ENCODE measurements at places on chromosomes 12 and 14. TPM values are rescaled to one million over a fixed set of nuclear protein-coding genes. Genes with fewer than 3 reads are reported as not detected.

DNA sequence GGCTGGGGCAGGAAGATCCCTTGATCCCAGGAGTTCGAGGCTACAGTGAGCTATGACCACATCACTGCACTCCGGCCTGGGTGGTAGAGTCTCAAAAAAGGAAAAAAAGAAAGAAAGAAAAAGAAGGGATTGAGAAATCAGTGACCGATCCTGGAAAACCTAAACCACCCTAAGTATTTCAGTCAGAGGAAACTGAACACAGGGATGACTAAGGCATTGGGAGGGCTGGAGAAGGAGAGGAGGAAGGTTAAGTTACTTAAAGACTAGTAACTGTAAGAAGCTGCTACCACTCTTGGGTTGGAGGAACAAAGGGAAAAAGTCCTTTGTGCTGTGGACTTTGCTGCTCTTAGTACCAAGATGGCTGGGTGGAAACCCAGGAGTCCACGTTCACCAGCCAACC, 10.6 kb downstream of the HHIPL1 start:
- ATAC-seq: no peak

NTN4 gene
- total RNA-seq: 5.8 TPM

DNA sequence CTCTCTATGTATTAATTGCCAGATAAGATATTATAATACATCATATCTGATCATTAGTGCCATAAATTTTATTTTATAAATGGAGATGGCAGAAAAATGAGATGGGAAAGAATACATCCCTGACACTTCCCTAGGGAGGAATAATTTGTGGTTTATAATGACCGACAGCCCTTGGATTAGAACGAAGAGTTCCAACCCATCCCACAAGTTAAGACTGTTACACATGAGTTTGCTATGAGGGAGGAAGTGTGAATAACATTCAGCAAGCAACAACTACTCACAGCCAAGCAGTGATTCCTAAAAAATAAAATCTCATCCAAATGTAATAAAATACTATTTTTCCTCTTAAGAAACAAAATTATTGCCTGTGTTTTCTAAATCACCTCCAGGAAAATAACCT, 299.0 kb downstream of the CCDC91 start:
- no peak for ATAC-seq

- no peak for ATAC-seq
Measured at GRCh38 chr12:77549383-77550128, 281.1 kb upstream of the NAV3 start.

- no peak for ATAC-seq
Measured at GRCh38 chr12:94244165-94245133, 96.1 kb downstream of the PLXNC1 start.

DNA sequence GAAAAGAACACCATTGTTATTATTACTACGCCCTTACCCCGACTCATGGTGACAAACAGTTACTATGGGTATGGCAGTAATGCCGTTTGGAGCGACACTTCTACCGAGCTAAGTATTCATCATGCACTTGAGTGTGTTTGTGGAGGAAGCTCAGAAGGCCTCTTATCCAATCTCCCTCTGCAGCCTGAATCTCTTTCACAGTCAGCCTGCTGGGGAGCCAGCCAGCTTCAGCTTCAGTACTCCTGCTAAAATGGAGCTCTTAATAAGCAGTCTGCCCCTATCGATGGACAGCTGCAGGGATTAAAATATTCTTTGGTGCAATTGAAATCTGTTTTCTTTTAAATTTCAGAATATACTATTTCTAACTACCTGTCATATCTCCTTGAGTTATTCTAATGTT, 24.7 kb upstream of the ATP5MC2 start:
- ATAC-seq: no peak

DNA sequence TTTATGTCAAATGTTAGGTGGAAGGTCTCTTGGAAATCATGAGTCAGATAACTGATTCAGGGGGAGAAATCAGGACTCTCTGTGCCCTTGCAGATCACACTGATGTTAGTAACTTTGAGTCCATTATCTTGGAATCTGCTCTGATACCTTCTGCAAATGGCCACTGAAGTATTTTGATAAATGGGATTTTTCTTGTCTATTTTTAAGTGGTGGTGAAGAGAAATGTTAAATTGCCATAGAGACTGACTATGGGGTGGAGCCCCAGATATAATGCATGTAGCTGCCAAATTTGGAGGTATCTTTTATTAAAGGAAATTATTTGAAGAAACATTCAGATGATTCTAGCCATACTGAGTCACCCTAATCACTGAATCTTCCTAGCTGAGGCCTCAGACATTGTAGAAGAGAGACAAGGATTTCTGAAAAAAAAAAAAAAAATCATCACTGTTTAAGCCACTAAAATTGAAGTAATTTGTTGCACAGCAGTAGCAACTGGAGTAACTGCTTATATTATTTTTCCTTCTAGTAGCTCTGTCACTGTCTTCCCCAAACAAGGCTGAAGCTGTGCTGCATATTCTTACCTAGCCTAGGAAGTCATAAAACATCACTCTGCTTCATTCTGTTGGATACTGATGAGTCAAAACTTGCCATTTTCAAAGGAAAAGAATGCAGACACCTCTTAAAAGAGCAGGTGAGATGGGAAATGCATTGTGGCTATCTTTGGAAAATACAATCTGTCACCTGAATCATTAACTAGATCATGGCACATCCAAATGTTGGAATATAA, 36.0 kb upstream of the CLEC14A start:
- ATAC-seq: no peak

DNA sequence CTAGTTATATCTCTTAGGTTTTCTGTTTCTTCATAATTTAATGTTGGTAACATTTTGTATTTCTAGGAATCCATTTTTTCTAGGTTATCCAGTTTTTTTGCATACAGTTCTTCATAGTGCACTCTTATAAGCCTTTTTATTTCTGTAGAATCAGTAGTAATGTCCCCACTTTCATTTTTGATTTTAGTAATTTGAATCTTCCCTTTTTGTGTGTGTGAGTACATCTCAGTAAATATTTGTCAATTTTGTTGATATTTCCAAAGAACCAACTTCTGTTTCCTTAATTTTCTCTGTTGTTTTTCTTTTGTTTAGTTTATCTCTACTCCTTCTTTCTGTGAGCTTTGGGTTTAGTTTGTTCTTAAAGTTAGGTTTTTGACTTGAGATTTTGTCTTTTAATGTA, 507.3 kb upstream of the RGS6 start:
- ATAC-seq: no peak

IL22 gene
- not detected for total RNA-seq

DNA sequence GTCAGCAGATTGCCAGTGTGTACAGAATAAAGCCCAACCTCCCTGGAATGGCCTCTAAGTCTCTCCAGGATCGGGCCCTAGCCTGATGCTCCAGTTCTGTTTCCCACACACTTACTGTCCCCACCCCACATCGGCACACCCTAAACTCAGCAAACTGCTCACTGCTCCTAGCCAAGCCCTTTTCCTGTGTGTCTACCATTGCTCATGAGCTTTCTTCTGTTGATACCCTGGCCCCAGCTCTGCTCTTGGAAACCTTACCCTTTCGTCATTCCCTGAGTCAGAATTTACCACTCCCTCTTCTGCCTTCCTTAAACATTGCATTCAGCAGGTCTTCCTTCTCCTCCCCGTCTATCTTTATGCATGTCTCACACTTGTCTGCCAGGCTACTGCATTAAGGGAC, 158.9 kb downstream of the TMX1 start:
- ATAC-seq: no peak

NEUROD4 gene
- total RNA-seq: 26.4 TPM

- no peak for ATAC-seq
Measured at GRCh38 chr14:82889701-82890100, 1356.0 kb upstream of the SEL1L start.

- peak; percentile 60 for ATAC-seq
Measured at GRCh38 chr12:58871556-58871955, 48.7 kb downstream of the LRIG3 start.

LTBR gene
- total RNA-seq: 0.25 TPM

- ATAC-seq: peak; percentile 65
Measured at GRCh38 chr14:105093431-105094192, 28.4 kb upstream of the GPR132 start.

GRCh38 chr12:109539508-109539907, 33.8 kb downstream of the MMAB start:
- no peak for ATAC-seq

RD3L gene
- not detected for total RNA-seq

DNA sequence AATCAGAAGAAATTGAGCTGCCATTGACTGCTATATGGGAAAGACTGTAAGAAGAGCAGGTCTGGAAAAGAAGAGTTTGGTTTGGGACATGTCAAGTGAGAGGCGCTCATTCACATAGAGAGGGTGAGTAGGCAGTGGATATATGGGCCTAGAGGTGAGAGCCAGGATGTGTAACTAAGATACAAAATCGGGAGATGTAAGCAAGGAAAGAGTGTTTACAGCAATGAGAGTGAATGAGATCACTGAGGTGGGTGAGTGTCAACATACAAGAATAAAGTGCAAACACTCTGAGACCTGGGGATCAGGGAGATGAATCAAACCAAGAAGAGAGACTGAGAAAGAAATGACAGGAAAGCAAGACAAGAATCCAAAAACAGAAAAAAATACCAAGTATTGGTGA, 58.0 kb upstream of the RTRAF start:
- no peak for ATAC-seq

GRCh38 chr12:111597831-111598636, 1.1 kb downstream of the ATXN2 start:
- peak; percentile 14 for ATAC-seq

DNA sequence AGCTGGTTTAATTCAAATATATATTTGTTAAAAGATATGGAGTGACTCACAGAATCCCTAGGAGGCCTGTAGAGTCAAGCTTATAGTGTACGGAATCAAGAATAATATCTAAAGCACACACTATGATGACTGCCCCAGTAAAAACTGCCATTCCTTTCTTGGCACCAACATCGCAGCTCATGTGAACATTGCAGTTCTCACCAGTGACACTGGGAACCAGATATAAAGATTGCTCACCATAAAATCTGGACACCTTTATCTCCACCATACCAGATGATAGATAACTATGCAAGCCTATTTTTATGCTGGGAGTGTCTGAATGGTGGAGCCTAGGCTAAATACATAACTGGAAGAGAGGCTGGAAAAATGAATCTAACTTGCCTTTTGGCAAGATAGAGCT, 463.9 kb upstream of the TBX3 start:
- no peak for ATAC-seq

DNA sequence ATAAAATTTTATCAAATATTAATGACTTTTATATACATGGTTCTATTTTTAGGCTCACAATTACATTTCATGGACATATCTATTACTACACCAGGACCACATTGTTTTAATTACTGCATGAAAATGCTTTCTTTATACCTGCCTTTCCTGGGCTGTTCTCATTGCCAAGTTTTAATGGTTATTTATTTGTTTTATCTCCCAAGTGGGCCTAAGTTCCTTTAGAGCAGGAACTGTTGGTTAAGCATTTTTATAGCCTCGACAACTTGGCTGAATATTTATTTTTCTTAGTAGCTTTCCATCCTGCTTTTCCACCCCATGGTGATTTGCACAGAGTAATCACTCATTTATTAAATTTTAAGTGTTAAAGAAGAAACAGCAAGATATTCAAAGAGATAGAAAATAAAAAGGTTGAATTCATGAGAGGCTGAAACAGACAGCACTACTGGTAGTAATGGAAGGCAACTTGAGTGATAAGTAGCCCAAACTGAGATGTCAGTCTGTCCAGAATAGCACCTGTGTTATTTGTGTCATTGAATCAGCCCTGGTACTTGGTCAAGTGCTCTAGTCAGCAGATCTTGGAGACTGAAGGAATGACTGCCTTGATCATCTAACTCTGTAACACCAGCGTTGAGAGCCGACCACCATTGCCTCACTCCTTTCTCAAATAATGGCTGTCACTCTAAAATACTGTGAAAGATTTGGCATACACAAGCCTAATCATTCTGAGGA, 119.1 kb upstream of the EGLN3 start:
- no peak for ATAC-seq

DNA sequence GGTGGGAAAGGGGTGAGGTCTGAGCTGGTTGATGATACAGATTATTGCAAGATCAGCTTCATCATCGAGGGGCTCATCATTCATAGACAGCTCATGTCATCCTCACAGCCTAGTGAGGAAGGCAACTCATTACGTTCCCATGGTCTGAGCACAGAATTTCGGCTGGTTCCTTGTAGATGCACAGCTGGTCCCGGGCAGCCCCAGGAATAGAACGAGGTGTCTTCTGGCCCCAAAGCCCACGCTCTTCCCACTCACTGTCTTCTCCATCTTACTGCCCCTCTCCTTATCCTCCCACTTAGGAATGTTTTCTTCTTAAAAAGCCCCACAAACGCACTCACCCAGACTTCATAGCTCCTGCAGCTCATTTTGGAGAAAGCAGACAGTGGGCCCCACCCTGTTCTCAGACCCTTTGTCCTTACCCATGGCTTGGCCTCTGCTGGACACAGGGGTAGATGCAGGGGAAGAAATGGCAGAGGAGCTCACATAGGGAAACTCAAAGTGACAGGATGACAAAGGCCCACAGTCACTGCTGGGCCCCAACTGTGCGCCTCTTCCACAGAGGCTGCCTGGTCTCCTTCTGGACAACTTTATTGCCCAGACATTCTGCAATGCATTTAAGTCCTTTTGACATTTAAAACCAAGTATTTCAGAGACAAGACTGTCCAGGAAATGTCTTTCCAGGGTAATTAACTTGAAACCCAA, 162.2 kb downstream of the ADGRD1 start:
- ATAC-seq: no peak

Data from motor neuron (in vitro differentiated cells).